Stimulated activated naive CD4-positive, alpha-beta T cell treated with Interleukin-2 at 50 U/mL for 16 hours (primary cell): ENCODE measurements at places on chromosomes 5 and 9.

DNA sequence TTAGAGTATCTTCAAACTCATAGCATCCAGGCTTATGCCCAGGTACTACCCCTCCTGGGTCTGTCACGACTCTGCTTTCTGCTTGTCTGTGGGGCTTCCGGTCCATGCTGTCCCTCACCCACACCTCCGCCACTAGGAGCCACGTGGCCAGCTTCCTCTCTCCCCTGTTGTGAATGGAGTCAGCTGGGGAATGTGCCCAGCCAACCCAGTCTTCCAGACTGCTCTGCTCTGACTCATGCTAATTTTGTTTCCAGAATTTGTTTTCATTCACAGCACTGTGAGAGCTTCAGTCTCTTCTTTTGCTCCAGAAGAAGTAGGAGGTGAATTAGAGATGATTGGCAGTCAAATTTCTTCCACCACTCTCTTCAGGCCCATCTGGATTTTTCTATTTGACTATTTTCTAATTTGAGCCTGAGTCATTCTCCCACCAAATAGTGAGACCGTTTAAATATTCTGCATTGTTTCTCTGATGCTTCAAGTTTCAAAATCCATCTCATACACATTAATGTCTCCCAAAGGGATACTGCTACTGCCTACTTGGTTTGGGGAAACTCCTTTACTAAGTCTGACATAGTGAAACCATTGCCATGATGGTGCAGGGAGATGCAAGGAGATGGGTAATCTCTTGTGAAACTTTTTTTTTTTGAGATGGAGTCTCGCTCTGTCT lies 424.1 kb upstream of the KIF2A start:
- no peak for DNase-seq

- DNase-seq, result no peak
Observed at GRCh38 chr9:116300360-116300870, 146.8 kb downstream of the PAPPA start.

DNA sequence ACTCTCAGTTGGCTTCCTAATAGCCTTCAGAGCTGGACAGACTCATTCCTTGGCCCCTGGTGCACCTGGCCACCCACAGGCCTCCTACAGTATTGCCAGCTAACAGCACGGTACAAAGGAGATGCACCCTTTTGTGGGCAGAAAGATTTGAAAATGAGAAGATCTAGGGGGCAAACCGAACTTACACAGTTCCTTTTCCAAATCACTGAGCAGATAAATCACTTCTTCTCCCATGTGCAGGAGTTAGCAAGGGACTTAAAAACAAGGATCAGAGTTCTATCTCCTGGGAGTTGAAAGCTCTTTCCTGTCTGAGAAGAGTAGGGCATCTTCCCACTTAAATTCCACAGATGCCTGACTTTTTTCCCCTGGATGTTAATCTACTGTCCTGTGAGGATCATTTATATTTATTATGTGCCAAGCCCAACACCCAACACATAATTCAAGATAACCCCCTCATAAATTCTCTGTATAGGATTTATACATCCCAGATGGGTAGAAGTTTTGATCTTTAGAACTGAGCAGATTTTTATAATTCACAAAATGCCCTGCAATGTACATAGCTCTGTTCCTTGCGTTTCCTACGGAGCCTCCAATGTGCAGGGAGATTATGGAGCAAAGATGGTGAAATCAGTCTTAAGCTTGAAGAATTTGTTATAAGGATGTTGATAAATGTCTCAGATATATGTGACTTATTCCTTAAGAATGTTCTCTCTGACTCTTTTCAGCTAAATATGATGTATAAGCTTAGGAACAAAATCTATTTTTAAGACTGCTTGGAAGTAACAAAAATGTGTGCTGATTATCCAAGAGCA lies 207.2 kb upstream of the DAPK1 start:
- DNase-seq, result no peak

- no peak for DNase-seq
Observed at GRCh38 chr5:126357585-126358342, 65.4 kb upstream of the GRAMD2B start.

- no peak for DNase-seq
Observed at GRCh38 chr5:116528519-116529234, 45.9 kb downstream of the SEMA6A start.

DNA sequence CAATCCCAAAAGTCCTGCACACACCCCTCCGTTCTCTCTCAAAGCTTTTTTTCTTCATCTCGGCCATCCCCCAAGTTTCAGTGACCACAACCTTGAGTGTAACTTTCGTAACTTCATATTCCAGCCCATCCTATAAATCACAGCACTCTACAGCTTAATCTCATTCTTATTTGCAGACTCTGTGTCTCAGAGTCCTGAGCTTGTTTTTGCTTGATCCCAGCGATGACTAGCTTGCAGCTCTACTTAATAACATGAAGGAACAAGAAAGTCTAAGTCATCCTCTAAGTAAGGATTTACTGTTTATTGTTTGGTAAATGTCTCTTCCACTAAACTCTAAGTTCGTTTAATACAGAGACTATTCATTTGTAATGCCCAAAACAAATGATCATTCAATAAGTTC lies 2.6 kb upstream of the SPDL1 start:
- DNase-seq, result no peak

DNA sequence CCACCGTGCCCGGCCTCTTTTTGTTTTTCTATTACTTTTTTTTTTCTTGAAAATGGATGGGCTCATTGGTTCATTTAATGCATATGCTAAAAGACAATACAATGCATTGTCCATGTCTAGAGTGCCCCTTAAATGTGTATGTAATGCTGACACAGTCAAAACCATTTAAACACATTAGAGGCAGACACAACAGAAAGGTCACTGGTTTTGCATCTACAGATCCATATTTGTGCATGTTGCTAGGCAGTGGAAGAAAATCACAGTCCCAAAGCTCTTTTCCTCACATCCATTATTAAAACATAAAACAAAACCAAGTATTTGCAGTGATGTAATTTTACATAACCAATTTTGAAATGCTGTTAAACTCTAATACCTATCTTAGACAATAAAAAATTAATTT lies 389.0 kb downstream of the TAF11L14 start:
- DNase-seq, result no peak

DNA sequence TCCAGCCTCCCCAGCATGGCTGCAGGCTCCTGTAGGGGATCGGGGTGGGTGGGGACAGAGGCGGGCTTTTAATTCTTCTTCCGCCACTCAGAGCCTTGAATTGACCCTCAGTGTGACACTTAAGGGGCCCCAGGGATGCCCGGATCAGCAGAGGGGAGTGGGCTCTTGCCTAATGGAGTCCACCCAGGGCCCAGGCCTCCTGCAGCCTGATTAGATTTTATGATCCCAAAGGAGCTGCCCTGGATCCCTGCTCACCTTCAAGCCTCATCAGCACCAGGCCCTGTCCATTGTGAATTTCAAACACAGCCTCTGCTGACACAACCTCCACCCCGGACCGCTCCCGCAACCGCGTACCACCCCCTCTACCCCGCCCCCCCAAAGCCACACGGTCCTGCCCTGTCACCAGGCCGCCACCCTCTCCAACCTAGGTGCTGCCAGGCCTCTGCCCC lies 214.1 kb upstream of the IER5L start:
- no peak for DNase-seq

- no peak for DNase-seq
Observed at GRCh38 chr5:2660315-2660714, 91.2 kb downstream of the IRX2 start.

DNA sequence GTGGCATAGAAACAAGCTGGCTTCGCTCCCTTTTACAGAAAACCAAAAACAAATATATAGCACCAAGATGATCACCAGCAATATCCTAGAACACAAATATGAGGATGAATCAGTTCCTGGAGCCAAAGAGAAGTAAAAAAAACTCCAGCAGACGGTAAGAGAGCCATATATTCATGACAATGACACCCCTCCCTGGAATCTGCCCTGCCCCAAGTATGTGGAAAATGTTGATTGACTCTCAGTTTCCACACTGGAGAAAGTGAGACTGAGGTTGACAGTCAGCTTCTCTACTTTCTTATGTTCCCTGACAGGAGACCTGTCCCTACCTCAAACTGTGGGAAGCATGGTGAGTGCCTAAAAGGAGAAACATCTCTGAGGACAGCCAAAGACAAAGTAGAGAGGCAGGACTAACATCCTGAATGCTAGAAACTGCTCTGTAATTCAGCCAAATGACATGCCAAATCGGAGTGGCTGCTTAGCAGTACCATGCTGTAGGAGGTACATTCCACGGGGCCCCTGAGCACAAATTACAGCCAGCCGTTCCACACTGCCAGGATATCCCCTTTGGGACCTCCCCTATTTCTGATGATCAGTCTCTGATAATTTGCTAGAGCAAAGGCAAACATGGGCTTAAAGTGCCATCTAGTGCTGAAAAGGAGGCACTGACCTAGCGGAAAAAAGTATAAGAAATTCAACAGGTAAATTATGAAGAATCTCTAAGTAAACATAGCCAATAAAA lies 424.0 kb upstream of the RGMB start:
- no peak for DNase-seq

DNA sequence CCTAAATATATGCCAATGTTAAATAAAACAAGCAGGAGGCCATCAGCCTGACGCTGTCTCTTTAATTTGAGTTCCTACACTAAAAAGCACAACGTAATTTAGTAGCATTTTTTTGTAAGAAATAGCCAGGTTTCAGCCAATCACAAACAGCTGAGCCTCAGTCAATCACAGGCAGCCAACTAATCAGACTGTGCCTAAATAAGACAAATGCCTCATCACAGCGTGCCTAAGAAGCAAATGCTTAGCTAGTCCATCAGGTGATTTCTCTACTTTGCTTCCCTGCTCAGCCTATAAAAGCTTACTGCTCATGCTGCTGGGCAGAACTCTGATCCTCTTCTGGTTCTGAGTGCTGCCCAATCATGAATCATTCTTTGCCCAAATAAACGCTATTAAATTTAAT lies 38.3 kb upstream of the RORB start:
- DNase-seq, result no peak

GRCh38 chr9:34158362-34158869 lies 20.4 kb upstream of the UBAP1 start:
- DNase-seq, result no peak

- DNase-seq, result no peak
Observed at GRCh38 chr5:10586555-10586954, 22.7 kb downstream of the ANKRD33B start.
